ENCODE measurements at places on chromosomes 3 and 15. TPM values are rescaled to one million over a fixed set of nuclear protein-coding genes. Genes with fewer than 3 reads are reported as not detected.

The PAK6 gene
- total RNA-seq, result 30.4 TPM

DNA sequence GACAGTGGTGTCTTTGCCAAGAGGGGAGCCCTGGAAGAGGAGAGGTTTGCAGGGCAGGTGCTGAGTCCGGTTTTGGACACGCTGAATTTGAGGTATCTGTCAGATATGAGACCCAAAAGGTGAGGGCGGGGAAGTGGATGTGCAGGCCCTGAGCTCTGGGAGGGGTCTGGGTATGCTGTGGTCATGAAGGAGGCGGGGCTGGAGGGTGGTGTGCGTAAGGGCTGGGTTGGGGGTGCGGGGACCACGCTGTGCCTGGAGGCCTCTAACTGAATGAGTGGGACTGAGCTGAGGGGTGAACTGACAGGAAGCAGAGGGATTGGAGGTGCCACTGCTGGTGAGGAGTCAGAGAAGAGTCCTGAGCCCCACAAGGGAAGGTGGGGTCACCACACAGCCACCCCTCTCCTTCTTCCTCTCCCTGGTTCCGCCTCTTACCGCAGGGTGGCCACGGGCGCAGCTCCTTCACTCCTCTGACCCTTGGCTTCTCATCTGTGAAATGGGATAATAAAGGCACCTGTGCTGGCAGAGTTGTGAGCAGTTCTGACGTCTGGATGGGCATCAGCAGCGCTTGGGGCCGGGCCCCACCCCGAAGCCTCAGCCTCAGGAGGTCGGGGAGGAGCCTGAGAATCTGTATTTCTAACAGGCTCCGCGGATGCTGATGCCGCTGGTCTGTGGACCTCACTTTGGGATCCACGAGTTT, 28.8 kb downstream of the PSTPIP1 start:
- H3K27me3 ChIP-seq, result no peaks in the 10 kb centered on the region
- H3K36me3 ChIP-seq, result no peaks in the 10 kb centered on the region
- H3K4me3 ChIP-seq, result no peak overlapping the region
- no peak for DNase-seq
- H3K4me1 ChIP-seq, result peaks cover 6% of the 10 kb centered on the region
- no peak overlapping the region for H3K27ac ChIP-seq

DNA sequence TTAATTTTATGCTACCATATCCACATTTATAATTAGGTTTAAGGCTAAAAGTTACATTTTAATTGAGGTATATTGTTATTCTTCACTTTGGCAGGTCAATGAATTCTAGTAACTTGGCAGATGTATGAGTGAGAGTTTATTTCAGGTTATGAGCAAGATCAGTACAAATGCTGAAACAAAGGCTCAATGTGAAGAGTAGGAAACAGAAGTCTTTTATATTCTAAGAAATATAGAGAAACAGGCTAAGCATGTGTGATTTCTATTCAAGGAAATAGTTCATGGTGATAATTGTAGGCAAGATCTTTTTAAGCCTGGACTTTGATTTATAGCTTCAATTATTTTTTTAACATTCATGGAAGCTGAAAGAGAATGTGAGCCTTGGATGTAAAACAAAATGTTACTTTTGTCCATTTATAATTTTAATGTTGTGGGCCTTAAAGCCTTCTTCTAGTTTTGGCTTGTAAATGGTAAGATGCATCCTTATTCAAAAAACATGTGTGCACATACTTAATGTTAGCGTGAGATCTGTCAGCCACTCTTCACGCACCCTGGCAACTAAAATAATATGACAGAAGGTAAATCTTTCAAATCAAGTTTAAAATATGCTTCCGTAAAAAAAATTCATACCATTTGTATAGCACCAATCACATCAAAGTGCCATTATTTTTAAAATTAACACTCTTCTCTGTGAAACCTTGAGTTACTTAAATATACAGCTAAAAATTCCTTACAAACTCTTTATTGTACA, 22.8 kb upstream of the OSTN start:
- no peaks in the 10 kb centered on the region for H3K4me1 ChIP-seq
- H3K4me3 ChIP-seq, result no peak overlapping the region
- no peak overlapping the region for H3K27ac ChIP-seq

- peak within 1 kb of the TSS; percentile 34 for H3K4me3 ChIP-seq
- H3K27ac ChIP-seq, result peak within 1 kb of the TSS; percentile 39
- no peaks in the 10 kb centered on the region for H3K27me3 ChIP-seq
- peaks cover 51% of the 10 kb centered on the region for H3K4me1 ChIP-seq
- no peaks in the 10 kb centered on the region for H3K36me3 ChIP-seq
These were observed at the start of gene LIPH for GRCh38 chr3:185552358-185552877. Gene LIPH (minus strand): TSS chr3:185552588. CDS start chr3:185552471, 117 bp downstream.

The ECE2 gene
- not detected for total RNA-seq

All from PC-3 (cell line).